HEK293T (cell line): ENCODE measurements at places on chromosomes 1 and 21.

- no peak for DNase-seq
Observed at GRCh38 chr21:45414396-45415187, 9.6 kb downstream of the COL18A1 start.

GRCh38 chr1:81179242-81179641, 621.5 kb upstream of the ADGRL2 start:
- DNase-seq: no peak

DNA sequence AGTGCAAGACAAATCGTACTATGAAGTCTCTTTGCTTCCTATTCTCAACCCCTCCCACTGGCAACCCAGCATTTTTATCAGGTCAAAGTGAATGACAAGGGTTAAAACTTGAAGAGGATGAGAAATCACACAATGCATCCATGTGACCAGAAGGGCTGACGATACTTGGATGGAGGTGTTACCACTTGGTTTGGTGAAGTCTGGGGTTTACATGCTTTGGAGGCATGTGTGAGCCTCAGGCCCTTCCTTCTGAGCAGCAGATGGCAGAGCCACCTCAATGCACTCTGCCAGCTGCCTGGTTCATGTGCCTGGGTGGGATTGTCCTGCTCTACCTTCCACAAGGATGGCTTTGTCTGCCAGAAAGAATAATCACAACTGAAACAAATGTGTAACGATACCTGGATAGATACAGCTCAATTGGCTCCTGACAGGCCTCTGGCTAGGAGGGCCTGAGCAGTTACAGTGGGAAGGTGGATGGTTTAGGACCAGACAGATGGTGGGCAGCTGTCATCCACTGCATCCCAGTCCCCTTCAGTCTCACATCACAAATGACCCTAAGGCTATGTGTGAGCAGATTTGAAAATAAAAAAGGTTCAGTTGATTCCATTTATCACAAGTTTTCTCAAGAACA, 51.5 kb upstream of the CNIH3 start:
- DNase-seq: no peak

GRCh38 chr1:9367806-9368205, 75.1 kb downstream of the SPSB1 start:
- DNase-seq: no peak

- DNase-seq: no peak
Observed at GRCh38 chr1:41481109-41481775, 3.2 kb downstream of the EDN2 start.

- DNase-seq: no peak
Observed at GRCh38 chr21:43740497-43741156, 21.7 kb downstream of the PDXK start.

- peak; percentile 21 for DNase-seq
Observed at GRCh38 chr21:37915941-37916309, 332 bp downstream of the KCNJ6 start.

DNA sequence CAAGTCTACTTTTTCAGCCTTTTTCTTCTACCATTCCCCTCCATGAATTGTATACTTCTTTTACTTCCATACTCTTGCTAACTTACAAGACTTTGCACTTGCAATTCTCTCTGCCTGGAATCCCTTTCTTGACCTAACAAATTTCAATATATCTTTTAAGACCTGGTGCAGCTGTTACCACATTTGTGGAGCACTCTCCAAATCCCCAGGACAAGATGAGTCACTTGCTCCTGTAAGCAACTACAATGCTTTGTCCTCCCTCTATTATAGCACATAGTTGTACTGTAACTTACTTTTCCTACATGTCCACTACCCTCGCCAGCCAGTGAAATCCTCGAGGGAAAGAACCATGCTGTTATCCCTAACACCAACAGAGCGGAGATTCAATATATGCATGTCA, 43.1 kb downstream of the WARS2 start:
- no peak for DNase-seq

DNA sequence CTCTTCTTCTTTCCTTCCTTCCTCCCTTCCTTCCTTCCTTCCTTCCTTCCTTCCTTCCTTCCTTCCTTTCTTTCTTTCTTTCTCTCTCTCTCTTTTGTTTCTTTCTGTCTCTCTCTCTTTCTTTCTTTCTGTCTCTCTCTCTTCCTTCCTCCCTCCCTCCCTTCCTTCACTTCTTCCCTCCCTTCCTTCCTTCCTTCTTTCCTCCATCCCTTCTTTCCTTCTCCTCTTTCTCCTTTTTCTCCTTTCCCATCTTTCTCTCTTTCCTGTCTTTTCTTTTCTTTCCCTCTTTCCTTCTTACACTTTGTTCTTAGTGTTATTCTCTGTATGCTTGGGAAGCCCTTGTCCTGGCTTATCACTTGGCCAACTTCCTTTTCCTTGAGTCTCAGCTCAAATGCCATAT, 72.5 kb upstream of the MPC2 start:
- no peak for DNase-seq

- no peak for DNase-seq
Observed at GRCh38 chr1:165454091-165454610, 9.2 kb upstream of the RXRG start.
